Activated T-cell treated with anti-CD3 and anti-CD28 coated beads, Interleukin-2, amount 50 U/mL, for 72 hours (primary cell): ENCODE measurements at places on chromosomes 2 and 18.

DNA sequence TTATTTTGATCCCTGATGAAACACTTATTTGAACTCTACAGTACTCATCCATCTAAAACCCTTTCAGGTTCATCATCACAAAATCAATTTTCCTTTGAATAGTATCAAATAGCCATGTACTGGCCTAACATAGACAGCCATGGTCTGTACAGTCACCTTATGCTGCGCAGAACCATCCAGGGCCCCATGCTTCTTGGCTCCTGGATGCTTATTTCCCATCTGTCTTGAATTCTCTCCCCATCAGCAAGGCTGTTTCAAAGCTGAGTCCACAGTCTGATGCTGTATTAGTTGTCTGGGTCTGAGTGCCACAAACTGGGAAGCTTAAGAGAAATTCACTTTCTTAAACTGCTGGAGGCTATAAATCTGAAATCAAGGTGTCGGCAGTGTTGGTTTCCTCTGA is 290.2 kb downstream of the OSR1 start:
- H3K4me1 ChIP-seq = no peaks in the 10 kb centered on the region
- DNase-seq = no peak
- H3K27ac ChIP-seq = no peak overlapping the region
- H3K27me3 ChIP-seq = no peaks in the 10 kb centered on the region
- H3K36me3 ChIP-seq = no peaks in the 10 kb centered on the region

GRCh38 chr2:22843919-22844537 is 541.0 kb upstream of the KLHL29 start:
- no peaks in the 10 kb centered on the region for H3K36me3 ChIP-seq
- H3K4me1 ChIP-seq = no peaks in the 10 kb centered on the region
- no peak overlapping the region for H3K27ac ChIP-seq
- DNase-seq = no peak
- H3K4me3 ChIP-seq = no peak overlapping the region
- H3K27me3 ChIP-seq = no peaks in the 10 kb centered on the region

DNA sequence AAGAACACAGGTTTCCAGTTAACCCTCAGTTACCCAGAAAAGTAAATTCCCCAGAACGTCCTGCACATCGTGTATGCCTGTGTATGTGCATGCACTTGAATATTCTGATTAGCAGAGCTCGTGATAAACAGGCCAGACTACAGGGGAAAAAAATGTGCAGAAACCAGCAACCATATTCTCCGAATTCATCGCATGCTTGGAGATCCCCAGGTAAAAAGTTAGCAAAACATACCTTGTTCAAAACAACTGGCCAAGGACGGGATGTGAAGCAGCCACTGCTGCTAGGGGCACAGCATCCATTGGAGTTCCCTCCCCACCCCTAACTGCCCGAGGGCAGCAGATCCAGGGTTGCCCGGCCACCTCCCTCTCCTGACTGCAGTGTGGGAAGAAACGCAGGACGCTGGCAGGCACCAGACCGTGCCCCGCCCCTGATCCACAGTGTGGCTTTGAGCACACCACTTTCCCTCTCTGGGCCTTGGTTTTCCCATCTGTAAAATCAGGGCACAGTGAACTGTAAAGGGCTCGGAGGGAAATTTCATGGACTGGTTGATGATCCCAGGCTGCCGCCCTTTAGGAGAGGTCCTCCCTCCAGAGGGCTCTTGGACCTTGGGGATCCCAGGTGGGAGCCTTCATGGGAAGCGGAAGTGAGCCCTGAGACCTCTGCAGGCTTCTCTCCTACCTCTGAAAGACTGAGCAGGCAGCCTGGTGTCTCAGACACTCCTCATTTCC is 11.9 kb upstream of the ARID5A start:
- H3K36me3 ChIP-seq = no peaks in the 10 kb centered on the region
- H3K4me3 ChIP-seq = peak overlapping the region; percentile 76
- peak; percentile 53 for DNase-seq
- H3K27me3 ChIP-seq = no peaks in the 10 kb centered on the region
- H3K4me1 ChIP-seq = peaks cover 86% of the 10 kb centered on the region

GRCh38 chr18:48132797-48133655 is 202.6 kb upstream of the SMAD2 start:
- no peak overlapping the region for H3K4me3 ChIP-seq
- H3K36me3 ChIP-seq = no peaks in the 10 kb centered on the region
- DNase-seq = no peak
- no peak overlapping the region for H3K27ac ChIP-seq
- H3K4me1 ChIP-seq = peaks cover 28% of the 10 kb centered on the region

GRCh38 chr2:237432484-237433092 is 18.6 kb upstream of the COL6A3 start:
- DNase-seq = peak; percentile 91
- H3K36me3 ChIP-seq = peaks cover 5% of the 10 kb centered on the region
- peak overlapping the region; percentile 80 for H3K4me3 ChIP-seq

DNA sequence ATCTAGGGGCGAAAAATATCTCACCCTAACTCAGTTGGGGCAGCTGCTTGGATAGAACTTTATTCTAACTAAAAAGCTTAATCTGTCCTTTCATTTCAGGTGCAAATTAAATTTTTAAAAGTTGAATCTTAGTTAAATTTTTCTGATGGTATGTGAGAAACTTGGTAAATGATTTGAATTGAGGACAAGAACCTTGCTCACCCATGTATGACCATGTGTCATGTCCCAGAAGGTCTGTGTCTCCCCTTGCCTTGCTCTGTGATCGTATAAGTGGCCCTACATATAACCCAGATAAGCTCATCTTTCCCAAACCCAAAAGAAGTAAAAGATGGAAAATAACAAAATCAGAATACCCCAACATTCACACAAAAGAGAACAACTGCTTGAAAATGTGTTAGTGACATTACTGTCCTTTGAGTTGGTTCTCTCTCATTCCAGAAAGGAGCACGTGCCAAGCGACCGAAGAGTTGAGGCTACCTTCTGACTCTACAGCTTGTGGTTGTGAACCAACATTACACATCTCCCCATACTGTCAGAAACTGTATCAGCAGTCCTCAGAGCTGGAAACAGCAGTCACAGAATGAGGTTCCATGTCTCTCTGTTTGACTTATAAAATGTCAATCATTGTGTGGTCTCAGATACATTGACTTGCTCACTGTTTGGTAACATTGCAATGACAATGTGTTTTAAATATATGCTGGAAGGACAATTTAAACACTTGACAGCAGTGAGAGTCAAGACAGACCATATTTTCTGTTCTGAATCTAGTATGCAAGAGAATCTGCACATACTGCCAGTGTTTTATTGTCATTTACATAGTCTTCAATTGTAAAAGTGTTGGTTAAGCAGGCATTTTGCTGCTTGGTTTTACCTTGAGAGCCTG is 46.3 kb upstream of the TANK start:
- DNase-seq = peak; percentile 35
- peaks cover 33% of the 10 kb centered on the region for H3K27me3 ChIP-seq
- H3K36me3 ChIP-seq = no peaks in the 10 kb centered on the region
- peak overlapping the region; percentile 34 for H3K27ac ChIP-seq
- H3K4me3 ChIP-seq = no peak overlapping the region

- no peak for DNase-seq
- H3K27me3 ChIP-seq = no peaks in the 10 kb centered on the region
- H3K4me1 ChIP-seq = no peaks in the 10 kb centered on the region
These were observed 92.0 kb downstream of the USP40 start for GRCh38 chr2:233474308-233475160.

- H3K36me3 ChIP-seq = no peaks in the 10 kb centered on the region
- no peaks in the 10 kb centered on the region for H3K27me3 ChIP-seq
- H3K27ac ChIP-seq = no peak overlapping the region
- H3K4me3 ChIP-seq = no peak overlapping the region
These were observed 65.5 kb upstream of the HK2 start for GRCh38 chr2:74768401-74768914.

DNA sequence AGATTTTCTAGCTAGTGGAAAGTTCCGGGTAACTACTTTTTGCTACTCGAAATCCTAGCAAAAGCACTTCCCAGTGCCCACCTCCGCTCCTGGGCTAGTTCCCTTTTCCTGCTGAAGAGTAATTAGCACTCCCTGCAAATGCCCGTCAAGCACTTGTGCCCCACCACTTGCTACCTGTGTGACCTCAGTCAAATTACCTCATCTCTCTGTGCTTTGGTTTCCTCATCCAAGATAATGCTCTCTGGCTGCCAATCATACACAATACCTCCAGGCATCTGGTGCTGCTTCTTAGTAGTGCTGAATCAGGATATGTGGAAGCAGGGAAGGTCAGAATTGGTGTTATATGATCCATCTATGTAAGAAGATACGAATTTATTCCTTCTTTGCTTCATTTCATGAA is 102.1 kb upstream of the CDCA7 start:
- no peak overlapping the region for H3K27ac ChIP-seq
- DNase-seq = no peak
- H3K4me3 ChIP-seq = no peak overlapping the region
- peaks cover 38% of the 10 kb centered on the region for H3K27me3 ChIP-seq

DNA sequence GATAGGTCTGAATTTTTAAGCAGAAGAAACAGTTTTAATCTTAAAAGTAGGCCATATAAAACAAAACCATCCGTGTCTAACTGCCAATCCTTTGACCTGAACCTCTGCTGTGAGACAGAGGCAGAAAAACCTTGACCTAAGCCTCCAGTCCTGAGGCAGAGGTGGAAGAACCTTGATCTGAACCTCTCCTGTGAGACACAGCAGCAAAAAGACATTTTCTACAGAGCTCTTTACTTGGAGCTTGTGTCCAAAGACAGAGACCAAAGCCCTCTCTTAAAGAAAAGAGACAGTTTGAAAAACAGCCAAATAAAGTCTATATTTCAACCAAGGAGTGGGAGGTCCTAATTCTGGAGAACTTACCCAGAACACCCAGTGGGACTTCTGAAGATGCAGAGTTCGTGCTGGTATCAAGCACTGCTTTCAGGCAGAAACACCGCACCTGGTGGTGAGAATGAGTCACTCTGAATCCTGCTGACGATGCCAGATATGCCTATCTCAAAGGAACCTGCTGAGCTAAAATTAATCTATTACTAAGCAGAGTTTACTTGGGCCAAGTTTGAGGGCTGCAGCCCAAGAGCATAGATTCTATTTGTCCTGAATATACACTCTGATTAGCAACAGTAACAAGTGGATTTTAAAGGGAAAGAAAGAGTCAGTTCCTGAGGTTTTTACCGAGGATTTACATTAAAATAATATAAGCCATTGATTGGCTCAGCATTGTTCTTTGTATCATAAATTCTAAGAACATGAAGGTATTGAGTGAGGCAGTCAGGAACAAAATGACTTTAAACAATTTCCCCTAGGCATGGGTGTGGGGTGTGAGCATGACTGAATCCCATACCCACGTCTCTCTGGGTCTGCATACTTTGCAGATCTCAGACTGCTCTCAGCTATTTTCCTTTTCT is 806.4 kb downstream of the TRIB2 start:
- H3K4me3 ChIP-seq = no peak overlapping the region
- H3K27ac ChIP-seq = no peak overlapping the region

GRCh38 chr2:144747571-144747970 is 227.7 kb upstream of the ZEB2 start:
- H3K27ac ChIP-seq = no peak overlapping the region
- peaks cover 15% of the 10 kb centered on the region for H3K36me3 ChIP-seq

DNA sequence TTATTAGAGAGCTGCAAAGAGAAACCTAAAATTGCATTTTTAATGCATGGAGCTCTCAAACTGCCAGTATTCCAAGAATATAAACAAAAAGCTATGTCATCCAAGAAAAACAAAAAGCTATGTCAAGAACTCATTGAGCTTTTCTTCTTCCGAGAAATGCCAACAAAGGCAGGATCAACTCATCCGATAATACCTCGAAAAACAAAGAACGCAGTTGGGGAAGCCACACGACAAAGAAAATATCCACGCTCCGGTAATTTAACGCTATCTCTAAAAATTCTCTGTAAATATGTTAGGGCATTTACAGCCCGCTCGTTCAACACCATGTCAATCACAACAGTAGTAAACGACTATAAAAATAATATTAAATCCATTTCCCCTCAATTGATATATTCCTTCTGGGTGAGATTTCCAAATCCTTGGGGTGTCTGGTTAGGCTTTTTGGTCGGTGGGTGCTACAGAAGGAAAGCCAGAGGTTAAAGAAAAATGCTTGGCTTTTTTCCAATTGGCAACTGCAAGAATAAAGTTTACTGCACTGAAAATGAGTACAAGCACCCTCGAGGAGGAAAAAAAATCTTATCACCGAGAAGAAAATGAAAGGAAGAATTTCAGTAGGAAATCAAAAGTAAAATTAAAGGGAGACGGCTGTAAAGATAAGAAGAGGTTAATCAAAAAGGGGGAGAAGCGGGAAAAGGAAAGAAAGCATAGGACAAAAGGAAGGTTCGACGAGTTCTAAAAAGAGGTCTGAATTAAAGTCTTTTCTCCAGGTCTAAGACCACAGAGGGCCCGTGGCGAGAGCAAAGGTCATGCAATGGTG is 856 bp downstream of the TIA1 start:
- no peak for DNase-seq
- H3K36me3 ChIP-seq = peaks cover 7% of the 10 kb centered on the region
- peak overlapping the region; percentile 95 for H3K4me3 ChIP-seq

DNA sequence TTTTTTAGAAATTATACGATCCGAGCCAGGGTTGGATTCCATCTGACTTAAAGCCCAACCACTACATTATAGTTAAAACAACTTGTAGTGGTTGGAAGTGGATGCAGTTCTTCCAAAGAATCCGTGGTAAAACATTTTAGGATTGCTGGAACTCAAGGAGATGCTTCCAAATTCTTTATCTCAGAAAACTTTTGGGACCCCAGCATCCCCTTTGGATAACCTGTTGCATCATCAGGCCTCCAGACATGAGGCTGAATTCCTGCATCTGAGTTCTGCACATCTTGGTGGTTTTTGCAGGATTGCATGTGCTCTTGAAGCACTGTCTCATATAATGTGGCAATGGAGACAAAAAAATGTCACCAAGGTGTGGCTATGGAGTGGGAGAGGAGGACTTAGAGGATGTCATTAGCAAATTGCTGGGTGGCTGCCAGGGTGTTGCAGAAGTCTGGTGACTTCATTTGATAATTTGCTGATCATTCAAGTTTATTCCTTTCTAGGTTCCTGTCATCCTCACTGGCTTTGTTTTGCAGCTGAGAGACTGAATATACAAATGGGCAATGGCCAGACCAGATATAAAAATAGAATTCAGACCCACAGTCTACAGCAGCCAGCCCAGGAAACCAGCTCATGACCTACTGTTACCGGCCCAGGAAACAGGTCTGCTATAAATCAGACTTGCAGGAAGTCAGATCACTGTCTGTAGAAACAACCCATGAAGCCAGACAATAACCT is 207.7 kb downstream of the BCL2 start:
- H3K27me3 ChIP-seq = peaks cover 9% of the 10 kb centered on the region
- H3K27ac ChIP-seq = no peak overlapping the region
- no peak overlapping the region for H3K4me3 ChIP-seq
- DNase-seq = no peak

GRCh38 chr2:140422759-140423158 is 1642.6 kb upstream of the NXPH2 start:
- DNase-seq = no peak
- H3K27me3 ChIP-seq = no peaks in the 10 kb centered on the region
- no peaks in the 10 kb centered on the region for H3K4me1 ChIP-seq
- H3K4me3 ChIP-seq = no peak overlapping the region
- peaks cover 2% of the 10 kb centered on the region for H3K36me3 ChIP-seq
- H3K27ac ChIP-seq = no peak overlapping the region

GRCh38 chr2:179987916-179988315 is 19.2 kb downstream of the CWC22 start:
- DNase-seq = no peak
- H3K4me1 ChIP-seq = peaks cover 26% of the 10 kb centered on the region
- no peak overlapping the region for H3K4me3 ChIP-seq
- peaks cover 9% of the 10 kb centered on the region for H3K36me3 ChIP-seq
